Smooth muscle cell of the umbilical artery (primary cell): ENCODE measurements at places on chromosomes 7 and 10. TPM values are rescaled to one million over a fixed set of nuclear protein-coding genes. Genes with fewer than 3 reads are reported as not detected.

The STAMBPL1 gene
- total RNA-seq = 19.6 and 23.9 TPM in 2 replicates

The C10orf62 gene
- total RNA-seq = 0.23 and 0.30 TPM in 2 replicates

The CALCR gene
- not detected in 2 replicates for total RNA-seq

The BICC1 gene
- total RNA-seq = 21.9 and 22.0 TPM in 2 replicates

The GPR85 gene
- total RNA-seq = 2.6 and 4.8 TPM in 2 replicates
